ENCODE measurements at places on chromosomes 5 and 9.

GRCh38 chr5:16774806-16775205, 158.0 kb upstream of the RETREG1 start:
- DNase-seq = no peak

DNA sequence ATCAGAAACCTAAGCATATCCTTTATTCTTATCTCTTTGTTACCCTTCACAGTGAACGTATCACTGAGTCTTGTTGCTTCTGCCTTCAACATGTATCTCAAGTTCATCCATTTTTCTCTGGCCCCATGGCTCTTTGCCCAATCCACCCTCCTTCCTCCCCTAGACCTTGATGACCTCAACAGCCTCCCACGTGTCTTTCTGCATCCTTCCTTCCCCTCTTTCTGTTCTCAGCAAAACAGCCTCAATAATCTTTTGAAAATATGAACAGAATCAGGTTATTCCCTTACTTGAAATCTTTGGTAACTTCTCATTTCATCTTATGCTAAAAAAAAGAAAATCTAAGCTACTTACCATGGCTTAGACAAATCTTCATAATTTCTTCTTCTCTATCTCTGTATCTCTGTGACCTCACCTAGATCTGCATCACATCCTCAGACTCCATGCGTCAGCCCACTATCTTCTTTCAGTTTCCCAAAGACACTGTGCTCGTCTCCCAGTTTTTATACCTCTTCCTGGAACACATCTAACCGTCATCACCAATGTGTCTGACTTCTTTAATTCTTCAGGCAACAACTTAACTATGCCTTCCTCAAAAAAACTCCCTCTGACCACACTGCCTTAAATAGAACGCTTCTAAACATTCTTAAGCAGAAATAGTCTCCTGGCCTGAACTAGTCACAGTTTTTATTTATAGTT, 208.0 kb downstream of the PARP8 start:
- no peak for DNase-seq

- DNase-seq = no peak
These were observed 248.9 kb downstream of the ADAMTSL1 start for GRCh38 chr9:18722882-18723281.

- no peak for DNase-seq
These were observed 93.5 kb downstream of the ZNF608 start for GRCh38 chr5:124652892-124653441.

- no peak for DNase-seq
These were observed 403.1 kb upstream of the ZNF608 start for GRCh38 chr5:125149527-125149926.

GRCh38 chr9:107367727-107368502, 84.8 kb downstream of the RAD23B start:
- DNase-seq = no peak

DNA sequence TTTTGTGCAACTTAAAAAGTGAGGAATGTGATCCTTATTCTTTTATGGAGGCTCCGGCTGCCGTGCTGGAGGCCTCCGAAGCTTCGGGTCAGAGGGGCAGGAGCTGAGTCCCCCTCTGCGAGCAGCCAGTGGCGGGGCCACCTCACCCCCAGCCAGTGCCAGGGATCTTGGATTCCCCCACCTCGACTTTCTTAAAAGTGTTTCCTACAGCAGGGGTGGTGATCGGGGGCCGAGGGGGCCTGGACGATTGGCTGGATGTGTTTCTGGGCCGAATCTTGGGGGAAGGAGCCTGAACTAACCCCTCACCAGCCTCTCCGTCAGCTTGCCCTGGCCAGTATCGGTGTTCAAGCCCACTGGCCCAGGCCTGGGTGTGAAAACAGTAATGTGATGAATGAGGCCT, 92.2 kb upstream of the LMX1B start:
- no peak for DNase-seq

- DNase-seq = no peak
These were observed 225.0 kb downstream of the VPS13A start for GRCh38 chr9:77402286-77402685.

- DNase-seq = no peak
These were observed 648 bp upstream of the NSMF start for GRCh38 chr9:137459601-137460362.

DNA sequence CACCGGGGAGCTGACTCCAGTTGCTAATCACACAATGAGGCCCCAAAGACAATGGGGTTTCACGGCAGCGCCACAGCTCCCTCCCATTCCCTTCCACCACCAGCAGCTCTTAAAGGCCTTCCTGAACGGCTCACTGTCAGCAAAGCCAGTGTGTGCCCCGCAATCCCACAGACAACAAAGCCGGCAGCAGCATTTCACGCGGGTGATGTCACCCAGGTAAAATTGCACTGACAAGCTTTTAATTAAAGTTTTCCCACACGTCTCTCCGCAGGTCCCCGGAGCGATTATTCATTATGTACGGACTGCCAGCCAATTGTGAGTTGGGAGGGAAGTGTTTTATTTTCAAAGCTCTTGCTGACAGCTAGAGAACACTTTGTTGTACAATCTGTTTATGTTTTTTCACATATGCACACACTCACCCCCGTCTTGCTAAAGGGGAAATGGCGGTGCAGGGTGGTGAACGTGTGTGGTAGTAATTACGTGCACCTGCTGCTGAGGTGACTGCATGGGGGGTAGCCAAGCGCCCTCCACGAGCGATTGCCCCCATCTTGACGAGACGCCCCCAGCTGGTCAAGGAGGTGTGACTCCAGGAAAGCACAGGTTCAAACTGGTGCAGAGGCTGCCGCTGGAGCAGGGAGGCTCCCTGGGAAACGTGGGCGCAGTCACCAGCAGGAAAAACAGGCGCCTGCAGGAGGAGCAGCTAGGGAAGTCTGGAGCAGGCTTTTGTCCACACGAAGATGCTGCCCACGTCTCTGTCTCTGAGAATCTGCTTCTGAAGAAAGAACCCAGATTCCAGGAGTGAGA, 65.0 kb downstream of the IRX2 start:
- no peak for DNase-seq

DNA sequence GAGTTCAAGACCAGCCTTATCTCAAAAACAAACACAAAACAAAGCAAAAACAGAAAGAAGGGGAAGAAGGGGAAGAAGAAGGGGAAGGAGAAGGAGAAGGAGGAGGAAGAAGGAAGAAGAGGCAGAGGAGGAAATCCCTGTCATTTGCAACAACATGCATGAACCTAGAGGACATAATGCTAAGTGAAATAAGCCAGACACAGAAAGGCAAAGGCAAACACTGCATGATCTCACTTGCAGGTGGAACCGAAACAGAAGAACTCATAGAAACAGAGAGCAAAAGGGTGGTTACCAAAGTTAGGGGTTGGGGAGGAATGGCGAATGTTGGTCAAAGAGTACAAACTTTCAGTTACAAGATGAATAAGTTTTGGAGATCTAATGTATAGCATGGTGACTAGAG, 135.4 kb downstream of the UGCG start:
- no peak for DNase-seq
